ENCODE measurements at places on chromosomes 1 and 21. TPM values are rescaled to one million over a fixed set of nuclear protein-coding genes. Genes with fewer than 3 reads are reported as not detected.

DNA sequence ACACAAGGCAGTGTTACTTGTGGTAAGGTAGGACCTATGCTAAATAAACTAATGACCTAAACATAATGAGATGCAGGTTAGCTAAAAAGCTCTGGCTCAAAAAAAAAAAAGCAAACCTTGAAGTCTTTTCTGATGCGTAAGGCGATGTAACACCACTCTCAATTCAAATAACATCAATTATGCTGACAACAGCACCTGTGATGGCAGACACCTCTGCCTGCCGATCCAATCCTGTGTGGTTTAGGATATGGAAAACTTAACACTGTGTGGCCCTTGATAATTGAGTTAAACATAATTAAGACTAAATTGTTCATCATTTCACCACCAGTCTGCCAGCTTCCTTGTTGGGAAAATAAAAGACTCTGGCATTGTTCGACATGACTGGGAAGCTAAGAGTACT, 9.1 kb downstream of the RPAP2 start:
- DNase-seq, result no peak

GRCh38 chr1:228161866-228162265, 3.7 kb upstream of the IBA57 start:
- DNase-seq, result no peak

The RTCA gene
- polyA plus RNA-seq, result 20.3 TPM

DNA sequence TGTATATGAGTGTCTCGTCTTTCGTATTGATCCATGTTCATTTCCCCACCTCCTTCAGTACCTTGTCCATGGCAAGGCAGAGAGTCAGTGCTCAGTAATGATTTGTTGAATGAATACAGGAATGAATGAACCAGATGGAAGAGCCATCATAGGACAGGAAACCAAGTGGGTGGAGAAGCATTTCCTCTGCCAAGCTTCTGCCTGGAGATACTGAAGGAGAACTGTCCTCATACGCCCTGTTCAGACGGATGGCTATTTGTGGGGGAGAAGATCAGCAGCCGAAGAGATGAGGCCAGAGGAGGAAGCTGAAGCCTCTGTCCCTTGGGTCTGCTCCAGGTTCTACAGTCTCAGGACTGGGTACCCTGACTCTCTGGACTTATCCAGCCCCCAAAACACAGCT, 5.8 kb downstream of the FAM43B start:
- DNase-seq, result no peak

- DNase-seq, result peak; percentile 20
These were observed 245.9 kb downstream of the DISC1 start for GRCh38 chr1:231872461-231872910.

The ANGPTL7 gene
- polyA plus RNA-seq, result not detected

GRCh38 chr1:37556712-37557196, at the start of gene DNALI1:
Gene DNALI1, plus strand, starts transcription at chr1:37556940. Its CDS starts 55 bp downstream, at chr1:37556995.
- peak; percentile 93 for DNase-seq
